ENCODE measurements at places on chromosomes 16 and 17. TPM values are rescaled to one million over a fixed set of nuclear protein-coding genes. Genes with fewer than 3 reads are reported as not detected.

Gene NAGS
- 2.2 TPM for total RNA-seq

Gene POLR2A
- total RNA-seq: 240 TPM

Gene MYADML2
- total RNA-seq: not detected

Gene LITAFD
- total RNA-seq: not detected

Gene KRTAP1-5
- total RNA-seq: not detected

Gene MPO
- 0.73 TPM for total RNA-seq

Gene CALB2
- not detected for total RNA-seq

- H3K36me3 ChIP-seq: peaks cover 9% of the 10 kb centered on the region
- H3K27me3 ChIP-seq: no peaks in the 10 kb centered on the region
- H3K4me1 ChIP-seq: no peaks in the 10 kb centered on the region
- H3K27ac ChIP-seq: no peak overlapping the region
These were observed 15.2 kb upstream of the RPL13 start for GRCh38 chr16:89545044-89545830.

DNA sequence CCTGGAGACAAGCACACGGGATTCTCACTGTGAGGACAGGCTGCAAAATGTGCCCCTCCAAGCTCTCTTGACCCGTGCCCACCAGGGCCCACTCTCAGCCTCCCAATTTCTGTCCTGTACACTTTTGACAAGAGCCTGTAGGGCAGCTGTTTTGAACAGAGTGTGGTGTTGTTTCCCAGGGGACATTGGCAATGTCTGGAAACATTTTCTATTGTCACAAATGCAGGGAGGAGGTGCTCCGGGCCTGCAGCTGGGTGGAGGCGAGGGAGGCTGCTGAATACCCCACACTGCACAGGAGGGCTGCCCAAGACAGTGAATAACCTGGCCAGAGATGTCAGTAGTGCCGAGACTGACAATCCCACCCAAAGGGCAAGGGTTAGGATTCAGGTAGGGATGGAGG, 10.5 kb downstream of the CEP295NL start:
- no peak overlapping the region for H3K4me3 ChIP-seq
- no peak for DNase-seq
- peaks cover 53% of the 10 kb centered on the region for H3K4me1 ChIP-seq
- H3K27ac ChIP-seq: no peak overlapping the region
- H3K36me3 ChIP-seq: peaks cover 7% of the 10 kb centered on the region

DNA sequence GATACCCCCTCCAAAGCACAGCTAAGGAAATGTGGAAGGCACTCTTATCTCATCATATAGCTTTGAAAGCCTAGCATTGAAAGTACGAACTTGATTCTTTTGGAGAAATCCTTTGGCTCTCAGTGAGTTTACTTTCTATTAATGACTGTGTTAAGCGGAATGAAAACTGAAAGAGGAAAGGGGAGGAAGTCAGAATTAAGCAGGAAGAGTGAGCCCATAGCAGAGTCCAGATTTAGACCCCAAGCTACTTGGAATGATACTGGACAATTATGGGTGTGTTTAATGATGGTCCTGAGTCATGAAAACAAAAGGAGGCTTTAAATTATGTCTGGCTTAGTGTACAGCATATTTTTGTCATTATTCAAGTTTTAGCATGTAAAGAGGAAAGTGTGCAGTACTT, 42.2 kb downstream of the TENT4B start:
- no peaks in the 10 kb centered on the region for H3K27me3 ChIP-seq
- peak overlapping the region; percentile 35 for H3K27ac ChIP-seq
- no peak for DNase-seq

- no peaks in the 10 kb centered on the region for H3K27me3 ChIP-seq
- DNase-seq: no peak
- H3K27ac ChIP-seq: no peak overlapping the region
- H3K36me3 ChIP-seq: no peaks in the 10 kb centered on the region
- H3K4me3 ChIP-seq: no peak overlapping the region
- H3K4me1 ChIP-seq: no peaks in the 10 kb centered on the region
These were observed 122.6 kb downstream of the SHISA6 start for GRCh38 chr17:11363565-11364117.

GRCh38 chr16:14285513-14286367, 214.6 kb downstream of the MRTFB start:
- peak overlapping the region; percentile 77 for H3K4me3 ChIP-seq
- DNase-seq: peak; percentile 97
- no peaks in the 10 kb centered on the region for H3K27me3 ChIP-seq
- H3K27ac ChIP-seq: peak overlapping the region; percentile 47
- H3K36me3 ChIP-seq: no peaks in the 10 kb centered on the region

DNA sequence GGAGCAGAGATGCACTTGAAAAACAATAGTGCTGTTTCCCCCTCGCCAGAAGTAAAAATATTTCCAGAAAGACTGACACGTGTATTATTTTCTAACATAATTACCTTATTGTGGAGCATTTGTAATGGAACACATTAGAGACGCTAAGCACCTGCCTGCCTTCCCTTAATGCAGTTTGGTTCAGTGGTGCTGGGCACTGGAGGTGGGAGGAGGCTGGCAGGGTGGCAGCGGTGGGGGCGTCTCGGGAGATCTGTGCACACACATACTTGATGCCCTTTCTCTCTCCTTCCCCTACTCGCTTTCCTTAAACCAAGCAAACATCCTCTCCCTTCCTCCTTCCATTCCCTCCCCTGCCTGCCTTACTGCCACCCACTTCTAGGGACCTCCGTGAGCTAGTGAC, 156.6 kb upstream of the SDK2 start:
- peaks cover 3% of the 10 kb centered on the region for H3K27me3 ChIP-seq
- no peak overlapping the region for H3K4me3 ChIP-seq
- no peak for DNase-seq
- no peaks in the 10 kb centered on the region for H3K36me3 ChIP-seq
- H3K4me1 ChIP-seq: no peaks in the 10 kb centered on the region

DNA sequence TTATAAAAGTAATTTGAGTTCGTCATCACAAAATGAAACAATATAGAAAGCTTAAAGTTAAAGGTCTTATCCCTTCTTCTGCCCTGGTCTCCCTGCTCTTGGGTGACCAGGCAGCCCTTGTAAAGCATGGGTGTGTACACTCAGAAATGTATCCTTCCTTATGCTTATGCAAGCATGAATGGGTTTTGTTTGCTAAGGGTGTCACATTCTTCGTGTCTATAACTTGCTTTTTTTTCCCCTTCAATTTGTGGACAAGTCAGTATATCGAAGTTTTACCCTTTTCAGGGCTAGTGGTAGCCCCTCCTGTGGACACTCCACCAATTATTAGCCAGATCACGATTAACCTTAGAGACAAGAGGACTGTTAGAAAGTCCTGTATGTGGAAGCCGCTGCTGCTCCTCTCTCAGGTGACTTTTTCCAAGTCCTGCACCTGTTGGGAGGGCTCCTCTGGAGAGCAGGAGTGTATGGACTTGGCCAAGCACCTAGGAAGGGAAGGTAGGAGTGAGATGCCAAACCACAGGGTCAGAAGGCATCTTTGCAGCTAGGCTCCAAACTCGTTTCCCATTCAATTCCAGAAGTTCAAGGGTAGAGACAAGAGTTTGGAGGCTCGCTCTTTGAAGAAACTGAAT, 50.9 kb downstream of the LDHD start:
- peaks cover 21% of the 10 kb centered on the region for H3K4me1 ChIP-seq
- peaks cover 16% of the 10 kb centered on the region for H3K27me3 ChIP-seq
- H3K27ac ChIP-seq: no peak overlapping the region
- H3K36me3 ChIP-seq: no peaks in the 10 kb centered on the region

DNA sequence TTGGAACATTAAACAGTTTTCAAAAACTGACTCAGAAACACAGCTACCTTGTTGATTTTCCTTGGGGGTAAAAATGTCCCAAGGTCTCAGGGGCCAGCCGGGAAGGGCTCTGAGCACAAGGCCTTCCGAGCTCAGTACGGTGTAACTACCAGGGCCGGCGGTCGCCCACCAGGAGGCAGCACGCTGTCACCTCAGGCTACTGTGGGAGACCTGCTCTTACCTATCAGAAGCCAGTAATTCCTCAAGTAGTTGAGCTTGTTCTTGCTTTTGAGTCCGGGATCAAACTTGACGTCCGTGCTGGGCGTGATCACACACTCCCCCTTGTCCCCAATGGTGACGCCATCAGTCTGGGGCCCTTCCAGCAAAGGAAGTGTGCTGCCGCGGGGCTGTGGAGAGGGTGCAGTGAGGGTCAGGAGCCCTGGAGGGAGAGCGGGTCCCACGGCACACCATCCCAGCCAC, 43.4 kb upstream of the ICAM2 start:
- peak; percentile 43 for DNase-seq
- no peaks in the 10 kb centered on the region for H3K27me3 ChIP-seq
- H3K27ac ChIP-seq: no peak overlapping the region
- no peaks in the 10 kb centered on the region for H3K36me3 ChIP-seq

- peaks cover 52% of the 10 kb centered on the region for H3K36me3 ChIP-seq
- H3K4me1 ChIP-seq: no peaks in the 10 kb centered on the region
- no peak for DNase-seq
These were observed 20.0 kb upstream of the IL17C start for GRCh38 chr16:88618182-88618955.

DNA sequence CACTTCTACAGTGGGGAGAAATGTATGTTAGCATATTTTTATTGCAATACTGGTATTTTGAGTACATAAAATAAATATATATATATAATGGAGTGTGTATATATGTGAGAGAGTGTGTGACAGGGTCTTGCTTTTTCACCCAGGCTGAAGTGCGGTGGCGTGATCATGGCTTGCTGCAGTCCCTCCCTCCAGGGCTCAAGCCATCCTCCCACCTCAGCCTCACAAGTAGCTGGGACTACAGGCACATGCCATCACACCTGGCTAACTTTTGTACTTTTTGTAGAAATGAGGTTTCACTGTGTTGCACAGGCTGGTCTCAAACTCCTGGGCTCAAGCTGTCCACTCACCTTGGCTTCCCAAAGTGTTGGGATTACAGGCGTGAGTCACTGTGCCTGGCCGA, 4.1 kb downstream of the CYLD start:
- H3K27me3 ChIP-seq: no peaks in the 10 kb centered on the region
- no peak overlapping the region for H3K27ac ChIP-seq
- H3K36me3 ChIP-seq: peaks cover 36% of the 10 kb centered on the region
- no peak for DNase-seq
- H3K4me1 ChIP-seq: peaks cover 43% of the 10 kb centered on the region

- DNase-seq: no peak
- no peaks in the 10 kb centered on the region for H3K27me3 ChIP-seq
- no peak overlapping the region for H3K4me3 ChIP-seq
- peaks cover 6% of the 10 kb centered on the region for H3K4me1 ChIP-seq
- H3K27ac ChIP-seq: no peak overlapping the region
- no peaks in the 10 kb centered on the region for H3K36me3 ChIP-seq
These were observed 6.9 kb downstream of the SNTB2 start for GRCh38 chr16:69193855-69194254.

DNA sequence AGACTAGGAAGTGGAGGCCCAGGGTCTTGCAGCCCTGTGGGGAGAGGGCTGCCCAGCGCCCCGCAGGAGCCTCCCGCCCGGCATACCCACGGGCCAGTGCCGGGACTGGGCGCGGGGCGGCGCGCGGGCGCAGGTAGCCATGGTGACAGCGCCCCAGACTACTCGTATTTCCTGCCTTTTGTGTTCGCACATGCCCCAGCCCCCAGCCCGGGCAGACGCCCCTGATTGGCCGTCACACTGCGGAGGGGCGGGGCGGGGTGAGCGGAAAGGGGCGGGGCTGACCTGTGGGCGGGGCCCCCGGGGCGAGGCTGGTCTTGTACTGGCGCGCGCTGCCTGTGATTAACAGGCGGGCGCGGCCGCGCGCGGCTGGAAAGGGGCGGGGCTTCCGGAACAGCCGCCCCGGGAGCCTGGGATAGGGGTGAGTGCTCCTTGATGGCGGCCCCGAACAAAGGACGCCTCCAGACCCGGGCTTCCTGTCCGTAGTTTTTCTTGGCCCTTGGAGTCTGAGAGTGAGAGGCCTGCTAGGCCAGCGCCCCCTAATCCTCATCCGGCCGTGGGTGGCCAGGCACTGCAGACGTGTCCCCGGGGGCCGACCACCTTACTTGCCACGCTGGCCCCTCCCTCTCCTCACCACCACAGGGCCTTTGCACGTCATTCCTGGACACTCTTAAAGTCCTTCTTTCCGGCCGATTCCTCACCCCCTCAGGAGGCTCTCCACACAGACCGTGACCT, 71.0 kb downstream of the RAI1 start:
- peaks cover 75% of the 10 kb centered on the region for H3K4me1 ChIP-seq
- no peaks in the 10 kb centered on the region for H3K27me3 ChIP-seq
- peak overlapping the region; percentile 78 for H3K4me3 ChIP-seq
- H3K27ac ChIP-seq: peak overlapping the region; percentile 93

- no peaks in the 10 kb centered on the region for H3K4me1 ChIP-seq
- no peaks in the 10 kb centered on the region for H3K36me3 ChIP-seq
- no peak overlapping the region for H3K4me3 ChIP-seq
- DNase-seq: no peak
These were observed 908.4 kb downstream of the KCNJ18 start for GRCh38 chr17:22600644-22601298.

GRCh38 chr16:89944773-89945172, 3.8 kb upstream of the DEF8 start:
- H3K4me1 ChIP-seq: peaks cover 49% of the 10 kb centered on the region
- H3K27ac ChIP-seq: no peak overlapping the region
- peaks cover 2% of the 10 kb centered on the region for H3K27me3 ChIP-seq
- peak; percentile 58 for DNase-seq

DNA sequence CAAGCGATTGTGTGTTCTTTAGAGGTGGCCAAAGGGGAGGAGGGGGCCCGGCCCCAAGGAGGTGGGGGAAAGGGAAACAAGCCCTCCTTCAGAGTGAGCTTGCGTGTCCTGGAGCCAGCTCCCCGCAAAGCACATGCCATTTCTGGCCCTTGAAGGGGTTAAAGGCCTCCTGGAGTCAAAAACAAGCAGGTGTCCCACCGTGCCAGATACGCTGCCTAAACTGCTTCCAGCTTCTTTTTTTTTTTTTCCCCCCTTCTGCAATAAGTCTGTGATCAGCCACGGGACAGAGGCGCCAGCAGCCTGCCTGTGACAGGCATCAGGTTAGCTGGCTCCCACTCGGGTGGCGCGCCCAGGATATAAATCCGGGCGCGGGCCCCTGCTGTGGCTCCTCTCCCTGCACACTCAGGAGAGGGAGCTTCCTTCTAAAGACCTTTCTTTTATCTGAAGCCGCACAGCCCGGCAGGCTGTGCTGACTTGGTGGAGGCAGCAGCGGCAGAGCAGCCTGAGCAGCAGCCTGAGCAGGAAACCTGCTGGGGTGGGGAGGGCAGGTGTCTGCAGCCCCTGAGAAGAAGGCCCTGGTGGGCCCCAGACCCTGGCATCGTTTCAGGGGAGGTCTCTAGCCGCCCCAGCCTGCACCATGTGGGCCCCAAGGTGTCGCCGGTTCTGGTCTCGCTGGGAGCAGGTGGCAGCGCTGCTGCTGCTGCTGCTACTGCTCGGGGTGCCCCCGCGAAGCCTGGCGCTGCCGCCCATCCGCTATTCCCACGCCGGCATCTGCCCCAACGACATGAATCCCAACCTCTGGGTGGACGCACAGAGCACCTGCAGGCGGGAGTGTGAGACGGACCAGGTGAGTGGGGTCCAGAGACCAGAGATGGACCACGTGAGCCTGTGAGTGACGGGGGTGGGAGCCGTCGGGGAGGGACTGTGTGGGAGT, at the start of gene WFIKKN2:
Gene WFIKKN2 (plus strand): TSS at position 286 of the 934 bp plus-strand sequence. CDS start 352 bp downstream, at position 638.
- no peak for DNase-seq
- H3K4me1 ChIP-seq: no peaks in the 10 kb centered on the region
- H3K4me3 ChIP-seq: no peak within 1 kb of the TSS
- no peaks in the 10 kb centered on the region for H3K36me3 ChIP-seq
- no peak within 1 kb of the TSS for H3K27ac ChIP-seq

- no peak overlapping the region for H3K27ac ChIP-seq
- no peak overlapping the region for H3K4me3 ChIP-seq
- H3K4me1 ChIP-seq: peaks cover 15% of the 10 kb centered on the region
- no peak for DNase-seq
- H3K36me3 ChIP-seq: no peaks in the 10 kb centered on the region
These were observed 1.5 kb upstream of the DNASE1L2 start for GRCh38 chr16:2234813-2235170.

Data from B cell (primary cell).